ENCODE measurements at places on chromosomes 3 and 15. TPM values are rescaled to one million over a fixed set of nuclear protein-coding genes. Genes with fewer than 3 reads are reported as not detected.
A peak's percentile ranks its signal among the peaks of the same experiment; 100 is the strongest.

The GNL3 gene
- polyA plus RNA-seq, result 76.6 TPM

The TM6SF1 gene
- 3.7 TPM for polyA plus RNA-seq

DNA sequence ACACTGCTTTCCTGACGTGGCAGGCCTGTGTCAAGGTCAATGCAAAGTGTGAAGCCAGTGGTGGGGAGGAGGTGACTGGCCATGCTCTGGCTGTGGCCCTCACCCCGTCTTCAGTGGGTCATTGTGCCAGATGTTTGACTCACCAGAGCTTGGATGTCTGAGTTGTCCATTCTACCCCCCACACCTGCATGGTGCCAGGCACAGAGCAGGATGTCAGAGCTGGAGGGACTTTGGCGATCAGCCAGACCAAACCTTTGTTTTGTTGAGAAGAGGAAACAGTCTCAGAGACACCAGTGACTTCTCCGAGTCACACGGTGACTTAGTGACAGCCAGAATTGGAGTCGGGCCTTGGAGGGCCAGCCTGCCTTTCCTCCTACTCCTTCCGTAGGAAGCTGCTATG is 49.5 kb downstream of the SMAD6 start:
- DNase-seq, result peak; percentile 65

- DNase-seq, result no peak
Observed at GRCh38 chr3:100184948-100185570, 70.8 kb upstream of the FILIP1L start.

DNA sequence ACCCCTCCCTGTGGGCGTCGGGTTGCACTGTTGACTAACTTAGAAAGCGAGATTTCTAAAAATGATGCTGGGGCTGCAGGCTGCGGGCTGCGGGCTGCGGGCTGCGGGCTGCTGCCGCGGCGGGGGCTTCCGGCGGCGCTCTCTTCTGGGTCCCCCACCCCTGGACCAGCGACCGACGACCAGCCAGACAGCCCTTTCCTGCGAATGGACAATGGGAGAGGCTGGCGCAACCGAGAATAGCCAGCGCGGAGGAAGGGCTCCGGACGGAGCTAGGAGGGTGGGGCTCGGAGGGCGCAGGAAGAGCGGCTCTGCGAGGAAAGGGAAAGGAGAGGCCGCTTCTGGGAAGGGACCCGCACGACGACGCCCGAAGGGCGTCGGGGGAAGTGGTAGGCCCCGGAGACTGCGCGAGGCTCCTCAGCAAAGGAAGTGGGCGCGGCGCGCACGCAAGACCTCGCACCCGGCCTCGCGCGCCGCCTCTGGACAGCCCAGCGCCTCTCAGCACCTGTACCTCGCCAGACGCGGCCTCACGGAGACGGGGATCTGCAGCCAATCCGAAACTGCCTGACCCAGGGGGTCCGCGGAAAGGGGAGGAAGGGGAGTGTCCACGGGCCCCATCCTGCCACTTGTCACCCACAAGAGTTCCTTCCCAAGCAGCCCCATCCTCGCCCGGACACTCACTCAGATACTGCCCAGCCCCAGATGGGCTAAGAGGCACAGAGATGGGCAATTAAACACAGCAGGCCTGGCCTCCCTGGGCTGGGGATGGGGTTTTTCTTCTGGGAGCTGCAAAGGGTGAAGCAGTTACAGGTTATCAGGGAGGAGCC is 70.7 kb downstream of the SLC12A8 start:
- peak; percentile 84 for DNase-seq

GRCh38 chr3:133457025-133457424 is 57.2 kb downstream of the BFSP2 start:
- no peak for DNase-seq

DNA sequence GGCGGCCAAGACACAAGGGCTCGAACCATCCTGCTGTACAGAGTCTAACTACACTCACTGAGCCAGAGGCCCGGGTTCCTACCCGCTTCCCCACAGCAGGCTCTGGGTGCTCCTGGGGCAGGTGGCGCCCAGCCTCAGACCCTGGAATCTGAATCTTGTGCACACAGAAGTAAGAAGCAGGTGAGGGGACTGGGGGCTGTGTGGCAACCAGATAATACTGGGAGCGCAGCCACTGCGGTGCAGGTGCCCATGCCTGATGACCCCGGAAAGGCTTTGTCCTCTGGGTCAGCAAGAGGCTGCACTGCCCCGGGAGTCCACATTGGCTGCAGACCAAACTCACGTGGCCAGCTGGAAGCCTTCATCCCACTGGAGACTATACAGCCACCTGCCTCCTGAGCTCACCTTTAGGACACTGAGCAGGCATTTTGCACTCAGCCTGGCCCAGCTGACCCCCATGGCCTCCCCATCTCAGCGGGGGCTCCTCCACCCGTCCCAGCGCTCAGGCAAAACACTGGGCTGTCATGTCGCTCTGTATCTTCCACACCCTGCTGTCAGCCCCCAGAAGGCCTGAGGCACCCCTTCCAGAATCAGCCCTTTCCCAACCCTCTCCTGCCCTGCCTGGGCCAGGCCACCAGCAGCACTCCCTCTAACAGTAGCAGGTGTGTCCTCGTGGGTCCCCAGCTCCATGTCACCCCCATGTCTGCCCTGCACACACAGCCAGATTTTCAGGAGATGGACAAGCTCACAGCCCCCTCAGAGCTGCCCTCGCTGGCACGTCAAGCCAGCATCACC is 101.0 kb upstream of the IQSEC1 start:
- peak; percentile 56 for DNase-seq

Data from sigmoid colon (tissue), 7 donors.